Hematopoietic multipotent progenitor cell treated with erythropoietin and hydrocortisone succinate and interleukin-3 and kit ligand, for 6 days (in vitro differentiated cells): ENCODE measurements at places on chromosomes 13 and 19.

GRCh38 chr19:20151617-20152145, 15.3 kb upstream of the ZNF486 start:
- DNase-seq = no peak

GRCh38 chr19:30385666-30386065, 13.5 kb downstream of the ZNF536 start:
- DNase-seq = no peak

- peak; percentile 68 for DNase-seq
These were observed at the start of gene TSC22D1 for GRCh38 chr13:44575741-44576350. Gene TSC22D1, minus strand, starts transcription at chr13:44576330. Its CDS starts 256 bp downstream, at chr13:44576074.

GRCh38 chr13:97953376-97953970, at the start of gene IPO5:
Gene IPO5, plus strand, starts transcription at chr13:97953675. Its CDS starts 23,022 bp downstream, at chr13:97976697.
- no peak for DNase-seq

DNA sequence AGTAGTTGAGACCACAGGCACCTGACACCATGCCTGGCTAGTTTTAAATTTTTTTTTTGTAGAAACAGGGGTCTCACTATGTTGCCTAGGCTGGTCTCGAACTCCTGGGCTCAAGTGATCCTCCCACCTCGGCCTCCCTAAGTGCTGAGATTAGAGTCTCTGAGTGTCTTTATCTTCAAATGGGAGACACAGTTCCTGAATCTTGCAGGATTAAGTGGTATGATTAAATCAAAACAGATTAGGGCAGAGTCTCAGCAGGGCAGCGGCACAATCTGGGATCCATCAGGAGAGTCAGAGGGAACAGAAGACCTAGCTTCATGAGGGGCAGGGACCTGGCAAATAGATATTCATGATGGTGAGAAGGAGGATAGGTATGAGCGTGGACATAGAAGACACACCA, 953 bp downstream of the RLN3 start:
- DNase-seq = no peak

DNA sequence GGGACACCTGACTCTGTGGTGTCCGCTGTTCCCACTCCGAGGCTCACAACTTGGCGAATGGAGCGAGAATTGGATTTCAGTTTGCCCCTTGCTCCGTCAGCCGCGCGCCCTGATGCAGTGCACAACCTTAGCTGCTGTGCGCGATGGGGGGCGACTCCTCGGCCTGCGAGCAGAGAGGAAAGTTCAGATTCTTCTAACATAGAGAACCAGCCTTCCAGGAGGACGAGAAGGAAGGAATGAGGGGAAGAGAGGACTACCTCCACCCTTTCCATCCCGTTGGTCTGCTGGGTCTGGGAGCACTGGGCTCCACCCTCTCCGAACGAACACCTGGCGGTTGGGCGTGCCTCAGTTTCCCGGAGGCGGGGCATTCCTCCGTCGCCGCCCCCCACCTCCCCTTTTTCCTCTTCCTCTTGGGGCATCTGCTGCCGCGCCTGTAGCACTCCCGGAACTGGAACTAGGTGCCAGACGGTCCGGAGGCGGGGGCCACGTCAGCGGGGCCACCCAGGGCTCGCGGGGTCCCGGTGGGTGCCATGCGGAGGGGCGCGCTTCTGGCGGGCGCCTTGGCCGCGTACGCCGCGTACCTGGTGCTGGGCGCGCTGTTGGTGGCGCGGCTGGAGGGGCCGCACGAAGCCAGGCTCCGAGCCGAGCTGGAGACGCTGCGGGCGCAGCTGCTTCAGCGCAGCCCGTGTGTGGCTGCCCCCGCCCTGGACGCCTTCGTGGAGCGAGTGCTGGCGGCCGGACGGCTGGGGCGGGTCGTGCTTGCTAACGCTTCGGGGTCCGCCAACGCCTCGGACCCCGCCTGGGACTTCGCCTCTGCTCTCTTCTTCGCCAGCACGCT, at the start of gene KCNK6:
Gene KCNK6 (plus strand): TSS at position 425 of the 838 bp plus-strand sequence. CDS start 106 bp downstream, at position 531.
- DNase-seq = peak; percentile 56

DNA sequence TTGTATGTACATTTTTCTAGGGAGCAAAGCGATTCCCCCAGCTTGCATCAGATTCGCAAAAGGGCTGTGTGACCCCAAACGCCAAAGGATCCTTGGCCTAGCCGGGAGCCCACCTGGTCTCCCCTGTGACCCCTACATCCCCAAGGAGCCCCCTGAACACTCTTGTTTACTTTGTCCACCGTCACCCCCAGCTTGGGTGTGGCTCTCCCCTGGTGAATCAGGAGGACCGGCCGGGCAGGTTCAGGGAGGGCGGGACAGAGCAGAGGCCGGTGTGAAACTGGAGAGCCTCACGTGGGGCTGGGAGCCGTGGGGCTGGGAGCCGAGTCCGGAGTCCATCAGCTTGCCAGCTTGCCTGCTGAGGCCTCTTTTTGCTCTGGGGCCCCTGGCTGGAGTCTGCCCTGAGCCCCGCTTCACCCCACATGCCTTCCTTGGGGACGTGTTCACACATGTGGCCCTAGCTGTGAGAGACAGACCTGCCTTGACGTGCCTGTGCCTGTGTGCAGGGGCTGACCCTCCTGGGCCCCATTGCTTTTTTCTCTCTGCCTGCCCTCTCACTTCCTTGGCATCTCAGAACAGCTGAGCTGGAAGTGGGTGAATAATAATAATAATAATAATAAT, 2.0 kb downstream of the ITPKC start:
- DNase-seq = peak; percentile 51

- DNase-seq = no peak
These were observed 248.1 kb downstream of the ITGBL1 start for GRCh38 chr13:101700598-101700997.

GRCh38 chr13:110124201-110124940, 182.6 kb downstream of the COL4A1 start:
- no peak for DNase-seq

- no peak for DNase-seq
These were observed 36.6 kb downstream of the PDS5B start for GRCh38 chr13:32622827-32623226.
